ENCODE measurements at places on chromosomes 13 and 19.

DNA sequence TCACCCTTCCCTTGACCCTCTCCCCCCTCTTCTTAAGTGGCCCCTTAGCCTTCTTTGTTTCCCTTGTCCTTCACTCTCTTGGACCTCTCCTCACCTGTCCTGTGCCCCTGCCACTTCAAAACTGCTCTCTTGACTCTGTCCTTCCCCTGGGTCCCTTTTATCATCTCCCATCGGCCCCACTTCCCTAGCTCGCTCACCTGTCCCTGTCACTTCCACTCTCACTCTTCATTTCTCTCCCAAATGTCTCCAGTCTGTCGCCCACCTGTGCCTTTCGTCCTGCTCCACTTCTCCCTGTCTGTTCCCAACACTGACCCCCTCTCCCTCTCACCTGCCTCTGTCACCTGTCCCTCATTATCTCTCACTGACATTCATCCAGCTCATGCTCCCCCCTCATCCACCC lies 699 bp downstream of the IFNL1 start:
- DNase-seq, result no peak

- no peak for DNase-seq
Measured at GRCh38 chr19:58355908-58356765, 2.8 kb upstream of the A1BG start.

GRCh38 chr19:55068950-55069864 lies 6.3 kb upstream of the RDH13 start:
- DNase-seq, result no peak

- DNase-seq, result no peak
Measured at GRCh38 chr19:7928334-7928706, 2.4 kb upstream of the CTXN1 start.

- DNase-seq, result no peak
Measured at GRCh38 chr19:29871143-29871542, 59.4 kb downstream of the CCNE1 start.

Measured in NCI-H446 (cell line).